ENCODE measurements at places on chromosomes 6 and 20.
A peak's percentile ranks its signal among the peaks of the same experiment; 100 is the strongest.

GRCh38 chr6:148888856-148889255 lies 142.0 kb downstream of the UST start:
- no peak for DNase-seq

DNA sequence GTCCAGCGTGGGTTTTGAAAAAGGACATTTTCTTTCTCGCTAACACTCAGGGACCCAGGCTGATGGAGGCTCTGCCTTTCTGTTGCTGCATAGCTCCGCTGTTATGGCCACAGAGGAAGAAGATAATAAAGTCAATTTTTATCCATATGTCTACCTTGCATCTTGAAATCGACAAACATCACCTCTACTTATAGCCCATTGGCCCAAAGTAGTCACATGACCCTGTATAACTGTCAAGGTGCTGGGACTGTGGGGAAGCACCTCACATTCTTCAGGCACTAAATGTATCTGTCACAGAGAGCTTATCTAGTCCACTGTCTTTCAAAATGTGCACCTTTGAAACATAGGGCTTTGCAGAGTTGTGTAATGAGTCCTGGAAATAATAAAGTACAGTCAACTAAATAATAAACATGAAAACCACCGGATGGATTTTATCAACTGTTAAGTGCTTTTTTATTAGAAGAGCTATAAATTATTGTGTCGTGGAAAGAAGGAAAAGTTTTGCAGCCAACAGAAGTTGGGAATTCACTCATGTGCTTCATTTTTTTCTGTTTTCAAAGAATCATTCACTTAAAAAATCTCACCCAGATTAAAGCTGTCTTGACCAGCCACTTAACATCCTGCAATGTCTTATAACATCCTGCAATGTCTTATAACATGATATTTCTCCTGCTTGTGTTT lies 47.7 kb upstream of the RCAN2 start:
- DNase-seq: no peak

DNA sequence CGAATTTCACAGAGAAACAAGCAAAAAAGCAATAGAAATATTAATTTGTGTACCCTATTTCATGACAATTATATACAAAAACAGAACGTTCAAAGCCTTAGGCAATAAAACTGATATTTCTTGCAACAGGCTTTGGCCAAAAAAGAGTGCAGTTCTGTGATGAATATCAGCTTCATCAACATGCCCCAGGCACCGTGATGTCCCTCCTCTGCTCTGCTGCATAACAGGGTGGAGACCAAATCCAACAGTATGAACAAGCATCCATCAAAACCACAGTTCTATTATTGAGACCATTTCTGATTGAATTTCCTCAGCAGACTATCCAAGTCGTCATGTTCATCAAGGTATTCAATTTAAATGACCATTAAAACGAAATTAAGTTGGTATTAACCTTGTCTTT lies 722.6 kb upstream of the NRSN1 start:
- no peak for DNase-seq

DNA sequence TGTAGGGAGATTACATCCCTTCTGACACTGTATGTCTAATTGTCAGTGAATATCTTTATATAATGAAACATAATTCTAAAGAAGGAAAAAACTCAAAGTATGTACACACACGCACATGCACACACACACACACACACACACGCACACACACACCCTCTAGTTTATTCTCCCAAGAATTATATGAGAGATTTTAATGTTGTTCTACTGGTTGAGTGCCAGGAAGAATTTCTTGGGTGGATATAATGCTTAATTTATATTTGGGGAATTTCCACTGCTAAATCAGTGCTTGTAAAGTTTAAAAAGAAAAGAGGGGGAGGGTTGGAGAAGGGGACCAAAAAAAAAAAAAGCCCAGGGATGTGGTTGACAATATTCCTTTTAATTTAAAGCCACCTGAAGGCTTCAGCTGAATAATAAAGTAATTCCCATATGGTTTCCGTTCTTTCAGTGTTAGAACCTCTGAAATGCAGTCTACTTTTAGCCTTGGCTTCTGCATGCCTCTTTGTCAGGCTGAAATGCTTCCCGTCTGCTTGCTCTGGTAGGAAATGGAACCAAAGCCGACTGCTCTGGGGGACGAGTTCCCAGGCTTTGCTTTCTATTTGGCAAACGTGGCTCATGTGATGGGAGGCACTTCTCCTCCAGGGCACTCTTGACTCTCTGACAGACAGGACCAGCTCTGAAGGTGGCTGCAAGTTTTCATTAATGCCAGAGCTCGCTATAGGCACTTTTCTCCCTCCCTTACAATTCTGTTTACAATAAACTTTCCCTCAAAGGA lies 225.4 kb downstream of the PRL start:
- no peak for DNase-seq

GRCh38 chr6:107668743-107669474 lies 155.2 kb downstream of the SCML4 start:
- DNase-seq: no peak

- no peak for DNase-seq
These were observed 16.8 kb upstream of the DCDC2 start for GRCh38 chr6:24374612-24375011.

DNA sequence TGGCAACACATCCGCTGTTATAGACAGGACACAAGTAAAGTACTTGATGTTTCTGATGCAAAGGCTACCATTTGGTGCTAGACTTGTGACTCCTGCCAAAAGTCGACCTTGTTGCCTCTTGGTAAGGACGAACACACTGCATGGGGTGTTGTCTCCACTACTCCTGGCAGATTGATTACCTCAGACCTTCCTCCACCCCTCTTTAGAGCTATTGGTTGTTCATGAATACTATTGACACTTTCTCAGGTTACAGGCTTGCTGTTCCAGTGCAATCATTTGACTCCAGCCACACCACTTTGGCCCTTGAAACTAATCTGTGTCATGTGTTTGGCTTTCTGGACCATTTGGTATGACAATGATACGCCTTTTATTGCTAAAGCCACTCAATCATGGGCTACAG lies 62.3 kb downstream of the TRMT11 start:
- no peak for DNase-seq

DNA sequence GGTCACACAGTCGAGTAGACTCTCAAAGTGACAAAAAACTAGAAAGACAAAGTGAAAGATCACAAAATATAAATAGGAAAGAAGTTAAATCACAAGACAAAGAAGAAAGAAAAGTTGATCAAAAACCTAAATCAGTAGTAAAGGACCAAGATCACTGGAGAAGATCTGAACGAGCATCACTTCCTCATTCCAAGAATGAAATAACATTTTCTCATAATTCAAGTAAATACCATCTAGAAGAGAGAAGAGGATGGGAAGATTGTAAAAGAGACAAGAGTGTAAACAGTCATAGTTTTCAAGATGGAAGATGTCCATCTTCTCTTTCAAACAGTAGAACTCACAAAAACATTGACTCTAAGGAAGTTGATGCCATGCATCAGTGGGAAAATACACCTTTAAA lies 31.6 kb upstream of the GJA10 start:
- DNase-seq: no peak

DNA sequence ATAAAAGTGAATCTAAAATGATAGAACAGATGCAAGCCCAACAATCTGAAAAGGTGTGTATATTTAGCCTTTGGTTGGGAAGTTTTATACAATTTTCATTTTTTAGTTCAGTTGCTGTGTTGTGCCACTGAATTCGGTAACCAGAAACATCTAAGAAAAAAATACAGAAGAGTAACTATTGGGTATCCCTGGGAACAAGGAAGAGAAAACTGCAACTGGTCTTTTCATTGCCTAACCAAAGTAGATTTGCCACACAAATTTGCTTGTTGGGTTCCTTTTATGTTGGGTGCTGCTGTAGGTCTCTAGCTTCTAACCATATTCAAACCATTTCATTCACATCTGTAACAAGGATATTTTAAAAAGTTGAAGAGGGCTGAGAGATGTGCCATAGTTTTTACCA lies 2.8 kb upstream of the TMEM30A start:
- DNase-seq: no peak

- no peak for DNase-seq
These were observed 10.8 kb downstream of the HLA-DRB5 start for GRCh38 chr6:32519118-32519909.

- DNase-seq: no peak
These were observed 318.7 kb downstream of the DHX35 start for GRCh38 chr20:39280875-39281274.

- no peak for DNase-seq
These were observed 20.6 kb upstream of the HLA-F start for GRCh38 chr6:29702519-29703103.

DNA sequence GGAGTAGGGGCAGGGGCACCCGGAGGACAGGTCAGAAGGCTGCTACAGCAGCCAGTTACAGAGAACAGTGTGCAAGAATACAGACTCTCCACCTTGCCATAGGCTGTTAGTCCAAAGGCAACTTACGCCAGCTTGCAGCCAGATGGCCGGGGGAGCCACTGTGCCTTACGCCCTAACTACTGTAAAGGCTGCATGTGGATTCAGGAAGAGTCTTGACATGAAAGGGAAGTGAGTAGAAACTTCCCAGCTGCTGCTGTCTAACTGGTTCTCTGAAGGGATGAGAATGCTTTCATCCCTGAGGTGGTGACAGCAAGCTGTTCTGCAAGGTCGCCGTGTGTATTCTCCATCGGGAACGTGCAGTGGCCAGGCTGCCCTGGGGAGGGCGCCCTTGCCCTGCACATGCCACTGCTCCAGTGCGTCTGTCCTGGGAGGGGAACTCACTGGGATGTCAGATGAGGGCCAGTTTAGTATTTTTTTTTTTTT lies 46.1 kb downstream of the LYRM4 start:
- no peak for DNase-seq

DNA sequence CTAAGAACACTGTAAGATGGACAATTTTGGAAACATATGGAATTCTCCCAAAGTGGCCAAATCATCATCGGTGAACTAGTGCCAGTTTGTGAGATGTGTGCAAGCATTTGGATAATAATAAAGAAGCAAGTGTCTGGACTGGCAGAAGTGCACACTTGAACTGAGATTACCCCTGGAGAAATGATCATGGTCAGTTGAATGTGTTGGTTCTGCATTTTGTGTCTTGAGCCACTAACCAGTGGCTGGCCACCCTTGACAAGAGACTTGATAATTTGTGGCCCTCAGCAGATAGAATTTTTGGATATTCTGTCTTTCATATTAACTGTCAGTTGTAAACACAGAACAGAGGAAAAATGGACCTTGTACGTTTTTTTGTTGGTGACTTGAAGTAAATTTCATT lies 37.4 kb downstream of the CITED2 start:
- DNase-seq: no peak

DNA sequence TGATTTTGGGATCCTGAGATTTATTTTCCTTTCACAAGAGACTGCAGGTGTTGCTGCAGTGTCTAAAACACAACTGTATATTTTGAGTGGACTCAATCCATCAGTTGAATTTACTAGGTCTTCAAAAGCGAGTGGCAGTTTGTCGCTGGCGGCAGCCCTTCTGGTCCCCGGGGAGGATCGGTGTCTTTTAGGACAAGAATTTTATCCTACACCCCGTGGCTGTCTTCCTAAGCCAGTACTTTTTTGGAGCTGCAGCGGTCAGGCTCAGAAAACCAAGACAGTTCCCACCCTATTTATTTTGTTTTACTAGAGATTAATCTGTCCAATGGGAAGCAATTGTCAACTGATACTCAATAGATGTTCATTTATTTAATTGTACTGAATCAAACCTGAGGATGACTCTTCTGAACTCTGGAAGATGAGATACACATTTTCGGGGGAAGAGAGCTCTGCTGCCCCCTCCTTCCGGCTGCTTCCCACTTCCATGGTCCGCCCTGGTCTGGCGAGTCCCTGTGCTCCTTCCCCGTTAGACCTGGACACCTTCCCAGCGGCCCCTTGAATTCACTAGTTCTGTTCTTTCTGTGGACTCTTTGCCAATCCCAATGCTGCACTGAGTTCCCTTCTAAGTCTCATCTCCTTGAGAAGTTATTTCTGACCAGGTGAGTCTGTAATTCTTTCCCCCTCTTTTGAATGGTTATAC lies 90.6 kb downstream of the ERMARD start:
- no peak for DNase-seq

GRCh38 chr6:8219352-8219943 lies 117.1 kb upstream of the EEF1E1 start:
- DNase-seq: peak; percentile 51
